ENCODE measurements at places on chromosomes 5 and 9. TPM values are rescaled to one million over a fixed set of nuclear protein-coding genes. Genes with fewer than 3 reads are reported as not detected.

GRCh38 chr5:6611334-6612256 is 21.2 kb downstream of the NSUN2 start:
- DNase-seq, result no peak

DNA sequence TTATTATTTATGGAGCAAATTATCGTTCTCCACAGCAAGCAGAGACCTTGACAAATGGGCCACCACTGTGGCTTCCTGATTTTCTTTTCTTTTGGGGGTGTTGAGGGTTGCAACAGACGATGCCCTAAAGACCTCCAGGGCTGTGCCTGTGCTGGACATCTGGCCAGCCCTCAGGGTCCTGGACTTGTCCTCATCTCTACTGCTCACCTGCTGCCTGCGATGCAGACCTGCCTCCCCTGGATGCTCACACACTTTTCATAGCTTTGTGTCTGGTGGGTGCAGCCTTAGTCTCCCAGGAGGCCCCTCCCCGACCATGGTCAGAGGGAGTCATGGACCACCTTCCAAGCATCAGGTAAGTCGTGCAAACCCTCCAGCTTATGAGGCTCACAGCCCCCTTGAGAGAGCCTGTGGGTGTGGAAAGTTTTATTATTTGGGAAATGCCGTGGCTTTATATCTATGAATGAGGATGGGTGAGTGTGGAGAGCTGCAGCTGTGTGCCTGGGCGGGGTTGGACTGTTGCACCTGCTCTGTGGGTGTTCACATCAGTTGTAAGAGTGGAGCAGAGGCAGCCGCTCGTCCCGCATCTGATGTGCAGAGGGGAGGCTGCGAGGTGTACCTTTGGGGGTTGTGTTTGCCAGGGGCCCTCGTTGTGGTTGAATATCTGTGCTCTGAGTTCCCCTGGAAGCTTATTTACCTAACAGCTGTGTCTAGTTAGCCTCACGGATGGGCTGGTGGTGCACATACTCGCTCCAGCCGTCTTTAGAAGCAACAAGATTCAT is 126.3 kb upstream of the IRX4 start:
- DNase-seq, result no peak

DNA sequence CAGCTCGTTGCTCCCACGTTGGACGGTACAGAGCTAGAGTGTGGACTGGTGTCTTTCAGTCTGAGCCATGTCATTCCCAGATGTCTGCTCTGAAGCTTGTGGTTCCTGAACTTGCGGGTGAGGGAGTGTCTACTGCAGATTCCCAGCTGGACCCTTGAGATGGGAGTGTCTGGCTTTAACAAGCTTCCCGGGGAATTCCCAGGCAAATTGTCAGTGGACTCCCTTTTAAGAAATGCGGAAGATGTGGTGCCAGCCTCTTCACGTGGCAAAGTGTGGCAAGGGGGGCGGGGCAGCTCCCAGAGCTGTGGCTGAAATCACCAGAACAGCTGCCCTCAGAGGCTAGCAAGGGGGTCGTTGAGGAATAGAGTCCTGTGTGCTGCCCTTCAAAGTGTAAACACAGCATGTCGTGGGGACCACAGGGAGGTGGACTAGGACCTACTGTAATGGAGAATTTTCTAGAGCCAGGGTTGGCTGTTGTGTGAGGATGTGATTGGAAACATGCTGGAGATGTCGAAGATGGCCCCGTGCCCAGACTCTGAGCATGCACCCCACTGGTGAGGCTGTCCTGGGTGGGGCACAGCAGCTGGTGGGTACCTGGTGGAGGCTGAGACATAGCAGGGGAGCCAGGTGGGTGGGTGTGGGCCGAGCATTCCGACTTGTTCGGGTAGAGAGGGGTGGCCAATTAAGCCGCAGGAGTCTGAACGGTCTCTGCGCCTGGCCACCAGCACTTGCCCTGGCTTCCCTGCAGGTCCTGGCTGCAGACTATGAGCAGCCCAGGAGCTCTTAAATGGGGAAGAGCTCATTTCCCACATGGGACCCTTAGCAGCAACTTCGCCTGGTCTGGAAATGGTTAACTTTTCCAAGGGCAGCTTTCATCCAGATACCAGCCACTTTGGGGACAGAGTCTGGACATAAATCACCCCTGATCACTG is 37.4 kb downstream of the PRRX2 start:
- DNase-seq, result no peak

DNA sequence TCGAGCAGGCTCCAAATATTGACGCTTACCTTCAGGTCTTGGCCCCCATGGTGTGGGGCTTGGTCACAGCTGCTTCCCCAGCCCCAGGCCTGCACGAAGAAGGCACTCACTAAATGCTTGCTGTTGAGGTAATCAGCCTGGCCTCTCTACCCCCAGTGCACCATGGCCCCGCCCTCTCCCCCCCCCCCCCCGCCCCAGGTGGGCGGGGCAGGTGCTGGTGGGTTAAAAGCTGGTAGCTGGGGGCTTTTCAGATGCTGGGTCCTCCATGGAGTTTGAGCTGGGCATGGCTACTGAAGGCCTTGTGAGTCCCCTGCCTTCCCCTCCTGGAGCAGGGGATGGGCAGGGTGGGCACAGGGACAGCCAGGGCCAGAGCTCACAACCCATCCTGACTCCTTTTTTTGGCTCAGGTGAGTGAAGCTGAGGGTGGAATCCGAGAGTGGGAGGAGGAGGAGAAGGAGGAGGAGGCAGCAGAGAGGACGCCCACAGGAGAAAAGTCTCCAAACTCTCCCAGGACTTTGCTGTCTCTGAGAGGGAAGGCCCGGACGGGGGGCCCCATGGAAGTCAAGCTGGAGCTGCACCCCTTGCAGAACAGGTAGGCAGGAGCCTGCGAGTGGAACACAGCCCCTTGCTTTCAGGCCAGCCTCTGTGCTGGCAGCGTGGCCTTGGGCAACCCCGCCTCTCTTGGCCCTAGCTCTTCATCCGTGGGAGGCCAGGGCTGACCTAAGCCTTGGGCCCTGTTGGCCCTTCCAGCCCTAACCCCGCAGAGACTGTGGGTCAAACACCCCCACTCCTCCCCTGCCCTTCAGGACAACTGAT is 4.4 kb upstream of the TSPAN17 start:
- no peak for DNase-seq

- no peak for DNase-seq
Measured at GRCh38 chr9:84996029-84996428, 326.5 kb downstream of the NTRK2 start.

DNA sequence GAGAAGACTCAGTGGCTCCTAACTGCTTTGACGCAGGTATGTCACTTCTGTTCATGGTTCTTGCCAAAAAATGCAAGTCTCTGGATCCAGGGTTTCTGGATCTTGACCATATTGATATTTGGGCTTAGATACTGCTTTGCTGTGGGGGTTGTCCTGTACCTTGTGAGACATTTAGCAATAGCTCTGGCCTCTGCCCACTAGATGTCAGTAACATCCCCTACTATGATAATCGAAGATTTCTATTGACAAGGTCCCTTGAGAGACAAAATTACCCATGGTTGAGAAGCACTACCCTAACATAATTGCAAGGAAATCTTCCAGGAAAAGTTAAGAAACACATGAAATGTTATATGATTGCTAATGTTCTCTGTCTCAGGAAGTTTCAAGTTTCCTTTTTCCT is 285.4 kb downstream of the TMEM232 start:
- DNase-seq, result no peak

DNA sequence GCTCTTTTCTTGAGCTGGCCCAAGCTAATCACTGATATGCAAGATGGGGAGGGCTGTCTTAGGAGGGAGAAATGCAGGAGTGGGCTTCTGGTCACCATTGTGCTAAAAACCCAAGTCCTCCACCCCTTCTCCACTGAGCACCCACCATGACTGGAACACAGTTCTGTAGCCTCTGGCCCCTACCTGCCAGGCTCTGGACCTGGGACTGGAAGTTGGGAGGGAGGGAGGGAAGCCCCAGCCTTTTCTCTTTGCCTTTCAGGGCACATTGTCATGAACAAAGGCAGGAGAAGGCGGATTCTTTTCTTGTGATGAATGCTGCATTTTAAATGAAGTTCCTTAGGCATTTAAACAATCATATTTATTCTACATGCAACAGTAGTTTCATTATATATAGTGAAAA is 559.1 kb upstream of the TRPC7 start:
- DNase-seq, result no peak

DNA sequence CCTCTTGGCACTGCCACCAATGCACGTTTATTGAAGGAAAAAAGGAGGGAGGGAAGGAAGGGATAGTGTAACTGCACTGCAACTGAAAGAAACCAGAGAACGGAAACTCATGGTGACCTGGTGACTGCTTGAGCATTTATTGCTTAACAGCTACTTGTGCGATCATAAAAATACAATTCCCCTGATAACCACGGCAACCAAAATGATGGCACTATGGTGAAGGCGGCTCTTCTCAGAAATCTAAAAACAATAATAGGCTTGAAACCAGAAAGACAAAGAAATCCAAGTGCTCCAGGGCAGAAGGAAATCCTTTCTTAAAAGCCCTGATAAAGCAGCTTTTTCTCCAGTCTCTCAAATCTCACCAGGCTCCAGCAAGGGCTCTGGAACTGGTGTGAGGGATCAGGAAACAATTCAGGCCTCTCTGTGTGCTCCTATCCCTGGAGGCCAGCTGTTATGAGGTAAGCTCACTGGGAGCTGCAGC is 1.9 kb downstream of the FBXO10 start:
- DNase-seq, result no peak

GRCh38 chr5:978693-979092 is 29.9 kb upstream of the NKD2 start:
- peak; percentile 77 for DNase-seq

DNA sequence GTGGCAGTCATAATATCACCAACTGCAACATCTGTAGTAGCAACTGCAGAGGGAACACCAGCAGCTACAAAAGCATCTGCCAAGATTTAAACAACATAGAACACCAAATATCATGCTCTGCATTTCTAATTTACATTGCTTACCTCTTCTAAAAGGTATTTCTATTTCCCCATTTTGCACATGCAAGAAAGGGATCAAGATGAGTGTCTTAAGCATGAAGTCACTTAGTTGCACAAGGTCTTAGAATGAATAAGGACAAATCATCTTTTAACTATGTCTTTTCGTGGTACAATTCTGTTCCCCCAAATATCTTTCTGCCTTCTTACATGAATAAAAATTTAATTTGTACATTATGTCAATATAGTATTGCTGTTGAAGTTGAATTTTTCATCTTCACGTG is 1746.4 kb downstream of the EFNA5 start:
- DNase-seq, result no peak

DNA sequence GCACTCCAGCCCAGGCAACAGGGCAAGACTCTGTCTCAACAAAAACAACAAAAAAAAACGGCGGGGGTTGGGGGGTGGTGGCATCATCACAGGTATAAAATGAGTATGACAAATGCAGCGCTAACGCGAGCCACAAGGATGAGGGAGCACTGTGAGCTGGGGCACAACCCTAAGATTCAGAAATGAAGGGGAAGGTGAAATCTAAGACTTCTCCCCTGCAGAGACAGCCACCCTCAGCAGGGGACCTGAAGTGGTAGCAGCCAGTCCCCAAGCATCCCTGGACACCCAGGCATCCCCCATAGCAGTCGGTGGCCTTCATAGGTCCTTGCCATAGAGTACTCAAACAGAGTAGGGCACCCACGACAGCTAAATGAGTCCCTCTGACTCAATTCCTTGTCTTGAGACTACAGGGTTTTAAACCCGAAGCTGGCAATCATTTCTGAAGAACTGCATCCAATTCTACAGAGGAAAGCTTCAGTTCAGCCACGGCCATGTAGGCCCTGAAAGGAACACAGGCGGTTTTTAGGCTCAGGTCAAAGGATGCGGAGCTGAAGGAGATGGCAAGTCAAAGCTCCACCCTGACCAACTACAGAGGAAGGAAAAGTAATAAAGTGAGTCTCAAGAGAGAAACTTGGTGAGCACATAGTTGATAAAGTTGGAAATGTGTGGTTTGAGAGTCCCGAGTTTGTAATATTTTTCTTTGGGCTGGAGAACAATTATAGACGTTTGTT is 50.3 kb downstream of the MYO10 start:
- no peak for DNase-seq

- DNase-seq, result no peak
Measured at GRCh38 chr9:107635803-107636174, 146.2 kb upstream of the KLF4 start.

GRCh38 chr5:80239680-80240367 is 16.0 kb downstream of the SERINC5 start:
- no peak for DNase-seq

DNA sequence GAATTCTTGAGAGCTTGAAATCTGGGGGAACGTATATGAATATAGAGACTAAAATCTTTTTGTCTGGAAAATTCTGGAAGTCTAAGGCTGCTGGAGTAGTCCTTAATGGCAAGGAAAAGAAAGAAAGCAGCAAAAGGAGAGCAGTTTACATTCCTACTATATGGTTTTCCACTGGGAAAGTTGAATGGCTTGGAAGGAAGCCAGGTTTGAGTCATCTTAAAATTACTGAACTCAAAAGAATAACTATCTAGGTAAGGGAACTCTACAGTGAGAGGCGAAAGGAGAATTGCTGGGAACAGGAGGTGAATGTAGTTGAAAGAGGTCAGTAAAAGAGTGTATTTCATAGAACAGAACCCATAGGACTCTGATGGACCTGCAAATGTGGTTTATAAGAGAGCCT is 258.1 kb upstream of the EDIL3 start:
- DNase-seq, result no peak

DNA sequence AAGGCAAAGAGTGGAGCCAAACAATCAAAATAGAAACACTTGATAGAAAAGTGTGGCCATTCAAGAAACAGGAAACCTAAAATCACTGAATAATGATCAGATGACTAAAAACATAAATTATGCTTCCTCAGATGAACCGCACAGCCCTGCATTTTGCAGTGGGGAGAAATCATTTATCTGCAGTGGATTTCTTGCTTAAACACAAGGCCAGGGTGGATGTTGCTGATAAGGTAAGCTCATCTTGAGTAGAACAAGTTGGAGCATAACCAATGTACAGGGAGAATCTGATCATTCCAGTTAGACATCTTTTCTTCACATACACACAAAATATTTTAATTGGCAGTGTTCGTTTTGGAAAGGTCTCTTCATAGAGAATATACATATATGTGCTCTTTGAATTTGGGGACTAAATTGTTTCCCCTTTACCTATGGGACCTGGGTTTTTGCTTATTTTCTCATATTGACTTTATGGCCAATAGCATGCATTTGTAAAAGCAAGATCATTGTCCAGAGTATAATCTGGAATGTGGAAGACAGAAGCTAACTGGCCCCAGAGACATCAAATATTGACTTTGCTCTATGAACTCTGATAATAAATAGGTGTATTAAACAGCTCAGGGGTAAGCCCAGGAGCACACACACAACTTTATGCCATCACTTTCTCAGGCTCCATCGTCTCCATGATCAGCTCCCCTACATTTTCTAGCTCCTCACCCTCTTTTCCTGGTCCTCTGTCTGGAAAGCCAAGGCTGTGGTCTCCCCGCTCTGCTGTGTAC is 9.1 kb downstream of the ANKDD1B start:
- DNase-seq, result no peak

- DNase-seq, result peak; percentile 75
Measured at GRCh38 chr9:93266521-93267001, 82.6 kb downstream of the WNK2 start.

- DNase-seq, result no peak
Measured at GRCh38 chr5:167217097-167217743, 1074.2 kb upstream of the WWC1 start.

Gene ZNF366
- 13.8 TPM for total RNA-seq

Gene MYORG
- total RNA-seq, result 10.1 TPM

Gene SPATA9
- 3.5 TPM for total RNA-seq

Gene AGGF1
- total RNA-seq, result 21.7 TPM

Gene PRLR
- 2.4 TPM for total RNA-seq

Gene C7
- total RNA-seq, result 326 TPM

Gene DMGDH
- 5.2 TPM for total RNA-seq

Gene SPINK13
- total RNA-seq, result not detected

Gene ZSWIM6
- 12.5 TPM for total RNA-seq

Gene STKLD1
- total RNA-seq, result not detected

All from mesenteric fat pad (tissue), 1 donor.